ENCODE measurements at places on chromosomes 13 and 19.

DNA sequence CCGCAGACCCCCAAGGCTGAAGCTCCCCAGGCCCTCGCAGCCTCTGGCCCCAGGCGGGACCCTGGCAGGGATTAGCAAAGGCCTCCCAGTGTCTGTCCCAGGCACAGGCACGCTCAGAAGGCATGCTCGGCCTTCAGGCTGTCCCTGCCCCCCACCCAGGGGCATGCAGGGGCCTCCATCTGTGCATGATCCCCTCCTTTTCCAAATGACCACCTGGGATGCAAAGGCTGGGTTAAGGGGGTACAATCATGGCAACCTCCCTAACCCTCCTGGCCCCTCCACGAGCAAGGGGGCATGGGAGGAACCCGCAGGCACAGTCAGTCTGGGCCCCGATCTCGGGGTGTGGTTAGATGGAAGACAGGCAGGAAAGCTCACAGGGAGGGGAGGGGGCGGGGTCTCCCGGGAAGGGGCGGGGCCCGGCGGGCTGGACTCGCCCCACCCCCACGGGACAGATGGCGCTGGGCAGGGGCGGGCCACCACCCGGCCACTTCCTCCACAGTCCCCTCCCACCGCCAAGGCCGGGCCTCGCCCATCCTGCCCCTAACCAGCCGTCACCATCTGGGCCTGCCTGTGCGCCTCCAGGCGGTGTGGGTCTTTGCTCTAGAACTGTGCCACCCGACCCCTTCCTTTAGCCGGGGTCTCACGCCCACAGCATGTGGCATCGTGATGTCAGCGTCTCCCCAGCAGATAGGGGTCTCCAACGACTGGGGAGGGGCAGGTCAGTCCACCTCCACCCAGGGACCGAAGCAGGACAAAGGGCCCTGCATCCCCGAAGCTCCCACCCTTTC is 7.0 kb upstream of the REXO1 start:
- no peak for DNase-seq

DNA sequence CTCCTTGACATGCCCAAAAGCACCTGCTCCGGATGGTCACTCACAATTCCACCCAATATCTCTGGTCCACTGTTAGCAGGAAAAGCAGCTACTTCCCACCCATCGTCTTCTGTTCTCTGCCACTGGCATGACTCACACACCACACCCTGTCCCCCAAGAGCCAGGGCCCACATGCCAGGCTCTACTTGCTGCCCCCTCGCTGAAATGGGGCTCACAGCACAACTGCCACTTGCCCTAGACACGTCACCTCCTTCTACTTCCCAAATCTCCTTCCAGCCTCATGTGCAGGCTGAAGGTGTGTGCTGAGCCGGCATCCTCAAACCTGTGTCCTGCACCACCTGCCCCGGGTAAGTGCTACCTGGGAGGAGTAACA is 65.0 kb downstream of the TBC1D4 start:
- no peak for DNase-seq

DNA sequence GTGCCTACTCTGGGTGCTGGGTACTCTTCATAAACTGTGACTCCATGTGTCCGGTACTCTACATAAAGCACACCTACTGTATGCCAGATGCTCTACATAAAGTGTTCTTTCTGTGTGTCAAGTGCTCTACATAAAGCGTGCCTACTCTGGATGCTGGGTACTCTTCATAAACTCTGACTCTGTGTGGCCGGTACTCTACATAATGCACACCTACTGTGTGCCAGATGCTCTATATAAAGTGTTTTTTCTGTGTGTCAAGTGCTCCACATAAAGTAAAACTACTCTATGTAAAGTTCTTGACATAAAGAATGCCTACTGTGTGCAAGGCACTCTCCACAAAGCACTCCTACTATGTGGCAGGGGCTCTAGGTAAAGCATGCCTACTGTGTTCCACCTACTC is 1.8 kb upstream of the CYP4F11 start:
- no peak for DNase-seq

GRCh38 chr13:75102001-75102716 is 379.8 kb downstream of the TBC1D4 start:
- DNase-seq = no peak

- no peak for DNase-seq
Observed at GRCh38 chr13:111506621-111507020, 186.2 kb downstream of the TEX29 start.

DNA sequence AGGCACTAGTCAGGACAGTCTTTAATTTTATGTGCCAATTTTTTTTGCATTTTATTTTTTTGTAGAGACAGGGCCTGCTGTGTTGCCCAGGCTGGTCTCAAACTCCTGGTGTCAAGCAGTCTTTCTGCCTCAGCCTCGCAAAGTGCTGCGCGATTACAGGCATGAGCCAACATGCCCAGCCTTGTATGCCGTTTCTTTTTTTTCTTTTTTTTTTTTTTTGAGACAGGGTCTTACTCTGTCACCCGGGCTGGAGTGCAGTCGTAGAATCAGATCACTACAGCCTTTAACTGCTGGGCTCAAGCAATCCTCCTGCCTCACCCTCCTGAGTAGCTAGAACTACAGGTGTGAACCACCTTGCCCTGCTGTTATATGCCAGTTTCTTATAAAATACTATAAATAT is 26.4 kb downstream of the BORA start:
- no peak for DNase-seq

GRCh38 chr19:13783565-13784500 is 9.6 kb downstream of the C19orf53 start:
- no peak for DNase-seq

Measured in progenitor cell of endocrine pancreas (in vitro differentiated cells).